ENCODE measurements at places on chromosomes 1 and 21.

GRCh38 chr1:27430903-27431600 is 38.6 kb downstream of the GPR3 start:
- no peak for DNase-seq

DNA sequence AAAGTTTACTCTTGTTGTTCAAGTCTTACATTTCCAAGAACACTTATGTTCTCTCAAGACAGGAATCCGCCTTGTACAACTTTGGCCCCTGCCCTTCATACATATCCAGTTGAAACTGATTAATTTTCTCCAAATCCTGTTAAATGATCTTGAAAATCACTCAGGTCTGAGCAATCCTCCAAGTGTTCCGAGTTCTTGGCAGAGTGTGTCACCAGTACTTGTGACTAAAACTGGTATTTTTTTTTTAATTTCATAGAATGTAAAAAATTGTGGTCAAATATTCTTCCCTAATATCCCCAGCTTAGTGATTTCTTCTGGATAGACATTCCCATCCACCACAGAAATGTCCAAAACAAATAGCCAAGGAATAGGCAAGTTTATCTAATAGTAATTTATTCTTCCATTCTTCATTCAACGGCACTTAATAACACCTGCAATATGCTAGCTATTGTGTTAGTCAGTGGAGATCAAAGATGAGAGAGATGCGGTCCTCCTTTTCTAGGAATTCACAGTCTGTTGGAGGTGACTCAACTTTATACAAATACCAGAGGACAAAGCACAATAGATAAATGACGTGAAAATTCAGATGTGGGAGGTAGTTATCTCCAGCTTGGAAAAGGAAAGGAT is 71.4 kb downstream of the DIRAS3 start:
- DNase-seq, result no peak

DNA sequence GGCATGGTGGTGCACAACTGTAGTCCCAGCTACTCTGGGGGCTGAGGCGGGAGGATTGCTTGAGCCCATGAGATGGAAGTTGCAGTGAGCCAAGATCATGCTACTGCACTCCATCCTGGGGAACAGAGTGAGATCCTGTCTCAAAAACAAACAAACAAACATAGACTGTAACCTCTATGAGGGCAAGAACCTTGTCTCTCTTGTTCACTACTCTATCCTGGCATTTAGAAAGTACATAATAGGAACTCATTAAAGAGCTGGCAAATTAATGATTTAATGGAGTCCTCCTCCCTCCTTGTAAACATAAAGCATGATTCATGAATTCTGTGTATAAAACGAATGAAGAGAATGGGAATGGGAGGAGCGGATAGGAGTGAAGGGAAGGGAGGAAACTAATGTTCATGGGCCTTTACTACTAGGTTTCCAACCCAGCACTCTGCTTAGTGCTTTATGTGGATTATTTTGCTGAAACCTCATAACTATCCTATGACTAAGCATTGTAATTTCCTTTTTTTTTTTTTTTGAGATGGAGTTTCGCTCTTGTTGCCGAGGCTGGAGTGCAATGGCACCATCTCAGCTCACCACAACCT is 8.6 kb downstream of the LMOD1 start:
- DNase-seq, result no peak

DNA sequence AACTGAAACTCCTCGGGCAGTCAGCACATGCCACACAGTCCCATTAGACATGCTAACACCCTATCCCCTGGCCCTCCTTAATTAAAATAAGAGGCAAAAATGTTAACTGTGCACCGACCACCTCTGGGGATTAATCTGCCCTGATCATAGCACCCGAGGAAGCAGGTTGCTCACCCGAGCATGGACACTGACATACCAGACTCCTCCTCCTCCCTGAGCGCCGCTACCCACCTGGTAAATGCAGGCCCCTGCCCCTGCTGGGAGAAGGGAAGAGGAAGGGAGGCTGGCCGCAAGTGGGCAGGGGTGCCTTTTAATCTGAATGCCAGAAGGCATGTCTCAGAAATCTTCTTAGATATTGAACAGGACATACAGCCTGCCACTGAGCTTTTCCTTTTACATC is 360.9 kb downstream of the RRAGC start:
- no peak for DNase-seq

DNA sequence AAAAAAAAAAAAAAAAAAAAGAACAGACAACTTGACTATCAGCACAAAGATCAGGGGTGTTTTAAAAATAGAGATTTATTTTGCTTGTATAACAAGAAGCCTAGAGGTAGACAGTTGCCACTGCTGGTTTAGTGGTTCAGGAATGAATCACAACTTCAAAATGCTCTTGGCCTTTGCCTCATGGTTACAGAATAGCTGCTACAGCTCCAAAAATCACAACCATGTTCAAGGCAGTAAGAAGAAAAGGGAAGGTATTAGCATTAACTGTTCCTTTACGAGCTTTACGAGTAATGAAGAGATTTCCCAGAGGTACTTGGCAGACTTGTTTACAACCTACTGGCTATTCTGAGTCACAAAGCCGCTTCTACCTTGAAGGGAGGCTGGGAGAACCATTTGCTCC is 52.5 kb upstream of the PPM1J start:
- no peak for DNase-seq

- DNase-seq, result no peak
These were observed 95.6 kb downstream of the SIK1 start for GRCh38 chr21:43331111-43331961.

GRCh38 chr21:44592446-44593311 is at the start of gene KRTAP10-6:
TSS of gene KRTAP10-6 (minus strand) at chr21:44592505. CDS start at chr21:44592484, 21 bp downstream.
- DNase-seq, result no peak

DNA sequence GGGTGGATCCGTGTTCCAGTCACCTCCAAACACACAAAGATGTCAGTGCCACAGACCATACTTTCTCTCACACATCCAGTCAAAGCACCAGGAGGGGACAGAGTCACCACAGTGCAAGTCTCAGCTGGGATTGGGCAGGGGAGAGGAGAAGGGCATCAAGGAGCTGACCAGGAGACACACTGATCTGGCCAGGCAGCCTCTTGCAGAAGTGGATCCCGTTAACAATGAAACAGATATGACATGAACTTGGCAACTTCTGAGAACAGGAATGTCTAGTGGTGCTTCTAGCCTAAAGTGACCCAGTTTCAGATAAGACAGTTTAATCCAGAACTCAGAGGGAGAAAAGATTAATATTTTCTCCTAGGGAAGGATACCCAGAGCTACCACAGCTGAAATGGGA is 71.0 kb downstream of the HIVEP3 start:
- no peak for DNase-seq

DNA sequence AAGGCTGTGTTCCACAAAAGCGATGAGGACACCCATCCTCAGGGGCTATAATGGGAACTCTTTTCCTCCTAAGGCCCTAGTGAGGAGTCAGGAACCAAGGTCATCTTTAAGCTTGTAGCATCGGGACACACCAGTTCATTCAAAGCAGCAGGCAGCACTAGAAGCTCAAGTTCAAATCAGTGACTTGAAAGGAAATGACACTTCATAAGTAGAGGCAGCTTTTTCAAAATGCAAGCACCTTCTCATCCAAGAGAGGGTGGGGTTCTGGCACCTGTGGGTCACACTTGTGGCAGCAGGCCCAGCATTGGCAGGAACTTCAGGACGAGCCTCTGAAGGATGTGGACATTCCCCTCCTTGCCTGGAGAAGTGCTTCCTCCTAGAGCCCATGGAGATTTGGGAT is 496.3 kb downstream of the KIF26B start:
- no peak for DNase-seq

DNA sequence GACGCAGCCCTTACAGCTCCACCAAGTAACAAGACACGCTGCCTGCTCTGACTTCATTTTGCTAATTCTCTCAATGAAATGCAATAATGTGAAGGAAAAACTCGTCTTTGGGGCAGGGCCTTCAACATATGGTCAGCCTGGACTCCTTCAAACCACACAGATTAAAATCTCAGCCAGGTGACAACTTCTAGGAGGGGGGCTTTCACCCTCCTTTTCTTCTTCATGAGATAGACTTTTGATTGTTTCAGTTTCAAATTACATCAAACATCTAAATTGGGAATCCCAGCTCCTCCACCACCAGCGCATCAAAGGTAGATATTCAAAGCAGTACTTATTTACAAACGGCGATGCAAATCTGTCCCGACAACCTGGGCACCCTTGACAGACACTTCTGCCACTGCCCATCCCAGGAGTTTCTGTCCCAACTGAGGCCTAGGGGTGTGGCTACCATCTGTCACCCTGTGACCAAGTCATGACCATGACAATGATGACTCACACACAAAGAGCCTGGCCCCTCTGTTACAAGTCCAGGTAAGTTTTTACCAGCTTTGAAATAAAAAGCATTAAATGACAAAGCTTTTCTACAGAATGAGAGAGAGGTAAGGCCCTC is 29.7 kb downstream of the SSBP3 start:
- DNase-seq, result no peak

DNA sequence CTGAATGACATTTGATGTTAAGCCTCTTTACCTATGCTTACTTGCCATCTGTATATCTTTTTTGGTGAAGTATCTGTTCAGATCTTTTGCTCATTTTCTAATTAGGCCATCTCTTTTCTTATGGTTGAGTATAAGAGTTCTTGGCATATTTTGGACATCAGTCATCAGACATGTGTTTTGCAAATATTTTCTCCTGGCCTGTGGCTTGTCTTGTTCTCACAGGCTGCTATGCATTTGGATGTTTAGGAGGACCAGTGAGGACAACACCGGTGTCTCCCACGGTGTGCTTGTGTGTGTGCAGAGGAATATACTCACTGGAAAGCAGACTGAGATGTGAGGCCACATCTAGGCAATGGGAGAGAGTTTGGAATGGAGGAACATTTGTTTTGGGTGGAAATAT is 87.1 kb upstream of the LYST start:
- no peak for DNase-seq

- no peak for DNase-seq
These were observed 58.5 kb downstream of the PKN2 start for GRCh38 chr1:88742531-88742930.

DNA sequence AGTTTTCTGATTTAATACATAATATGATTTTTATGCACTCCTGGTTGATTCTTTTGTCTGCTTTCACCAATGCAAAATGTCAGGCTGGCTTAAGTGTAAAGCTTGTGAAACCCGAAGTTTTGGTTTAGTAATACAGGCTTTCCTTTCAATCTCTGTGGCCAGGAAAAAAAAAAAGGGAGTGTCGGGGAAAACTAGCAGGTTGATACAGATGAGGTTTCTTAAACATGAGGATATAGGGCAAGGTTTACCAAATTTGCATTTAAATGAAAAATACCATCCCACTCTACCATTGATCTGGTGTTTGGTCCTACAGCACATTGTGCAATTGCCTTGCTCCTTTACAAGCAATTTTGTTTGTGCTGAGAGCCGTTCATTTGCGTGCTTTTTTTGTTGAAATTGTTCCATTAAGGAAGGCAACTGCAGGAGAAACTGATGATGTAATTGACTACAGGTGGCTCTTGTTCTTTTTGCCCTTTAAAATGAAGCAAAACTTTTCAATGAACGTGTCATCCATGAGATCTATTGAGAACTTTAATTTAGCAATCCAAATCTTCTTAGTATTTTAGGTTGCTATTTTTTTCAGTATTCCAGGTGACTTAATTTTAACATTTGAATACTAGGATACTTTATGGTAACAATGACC is 22.7 kb downstream of the CLIC6 start:
- DNase-seq, result no peak

DNA sequence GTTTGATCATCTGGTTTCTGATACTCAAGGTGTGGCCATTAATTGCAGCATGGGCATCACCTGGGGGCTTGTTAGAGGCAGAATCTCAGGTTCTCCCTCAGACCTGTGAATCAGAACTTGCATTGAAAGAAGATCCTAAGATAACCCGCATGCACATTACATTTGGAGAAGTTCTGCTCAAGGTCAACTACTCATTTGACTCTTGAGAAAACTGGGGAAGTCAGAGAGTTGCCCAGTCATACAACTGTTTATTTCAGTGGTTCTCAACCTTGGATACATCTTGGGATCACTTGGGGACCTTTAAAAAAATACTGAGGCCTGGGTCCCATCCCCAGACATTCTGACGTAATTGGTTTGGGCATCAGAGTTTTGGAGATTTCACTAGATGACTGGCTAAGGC is 30.5 kb downstream of the CAMTA1 start:
- no peak for DNase-seq

DNA sequence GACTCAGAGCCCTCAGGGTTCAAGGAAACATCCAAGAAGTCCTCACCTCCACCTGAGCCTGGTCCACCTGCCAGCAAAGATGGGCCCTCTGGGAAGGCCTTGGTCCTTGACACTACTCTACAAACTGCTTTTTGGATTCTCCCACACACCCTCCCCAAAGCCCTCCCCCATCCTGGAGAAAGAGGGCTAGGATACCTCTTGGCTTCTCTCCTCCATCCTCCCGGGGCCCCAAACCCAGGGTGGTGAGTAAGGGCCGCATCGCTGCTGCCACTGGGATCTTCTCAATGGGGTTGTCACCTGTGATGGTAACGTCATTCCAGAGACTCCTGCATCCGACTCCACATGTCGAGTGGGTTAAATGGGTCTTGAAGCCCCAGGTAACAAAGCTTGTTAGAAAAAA is 26.6 kb downstream of the MATN1 start:
- no peak for DNase-seq

Data from NCI-H1105 (cell line).